ENCODE measurements at places on chromosomes 3 and 15. TPM values are rescaled to one million over a fixed set of nuclear protein-coding genes. Genes with fewer than 3 reads are reported as not detected.

- no peak for DNase-seq
Measured at GRCh38 chr3:138513090-138513843, 78.9 kb downstream of the ESYT3 start.

PLA2G4B gene
- polyA plus RNA-seq, result 32.3 TPM

GRCh38 chr3:10322352-10322710 lies 1.4 kb upstream of the SEC13 start:
- DNase-seq, result no peak

DNAJA4 gene
- 4.9 TPM for polyA plus RNA-seq

GRCh38 chr3:106635271-106635670 lies 742.0 kb upstream of the CCDC54 start:
- peak; percentile 77 for DNase-seq

GRCh38 chr3:157103280-157103679 lies 56.7 kb downstream of the CCNL1 start:
- no peak for DNase-seq

TIMP4 gene
- not detected for polyA plus RNA-seq

- peak; percentile 66 for DNase-seq
Measured at GRCh38 chr3:21912711-21913110, 161.7 kb upstream of the ZNF385D start.

DNA sequence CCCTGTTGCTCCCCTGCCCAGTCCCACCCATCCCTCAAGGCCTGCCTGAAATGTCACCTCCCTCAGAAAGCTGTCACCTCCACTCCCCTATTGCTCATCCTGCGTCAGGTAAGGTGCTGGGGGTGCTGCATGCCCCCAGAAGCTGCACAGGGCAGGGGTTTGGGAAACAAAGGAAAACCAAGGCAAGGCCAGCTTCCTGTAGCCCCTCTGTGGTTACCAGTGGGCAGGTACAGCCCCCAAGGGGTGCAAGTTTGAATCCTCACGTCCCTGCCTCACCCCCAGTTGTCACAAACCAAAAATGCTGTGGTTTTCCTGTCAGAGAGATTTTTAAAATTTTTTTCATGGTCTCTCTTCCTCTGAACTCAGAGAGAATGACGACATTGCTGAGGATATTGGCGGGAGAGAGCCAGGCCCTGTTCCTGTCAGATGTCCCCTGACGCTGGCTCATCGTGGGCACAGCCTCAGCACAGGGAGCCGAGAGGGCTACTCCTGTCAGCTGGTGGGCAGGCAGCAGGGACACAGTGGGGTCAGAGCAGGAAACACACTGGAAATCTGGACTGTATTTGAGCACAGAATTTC lies 27.0 kb downstream of the PSTPIP1 start:
- peak; percentile 68 for DNase-seq

CACNA2D2 gene
- polyA plus RNA-seq, result 5.4 TPM

DNA sequence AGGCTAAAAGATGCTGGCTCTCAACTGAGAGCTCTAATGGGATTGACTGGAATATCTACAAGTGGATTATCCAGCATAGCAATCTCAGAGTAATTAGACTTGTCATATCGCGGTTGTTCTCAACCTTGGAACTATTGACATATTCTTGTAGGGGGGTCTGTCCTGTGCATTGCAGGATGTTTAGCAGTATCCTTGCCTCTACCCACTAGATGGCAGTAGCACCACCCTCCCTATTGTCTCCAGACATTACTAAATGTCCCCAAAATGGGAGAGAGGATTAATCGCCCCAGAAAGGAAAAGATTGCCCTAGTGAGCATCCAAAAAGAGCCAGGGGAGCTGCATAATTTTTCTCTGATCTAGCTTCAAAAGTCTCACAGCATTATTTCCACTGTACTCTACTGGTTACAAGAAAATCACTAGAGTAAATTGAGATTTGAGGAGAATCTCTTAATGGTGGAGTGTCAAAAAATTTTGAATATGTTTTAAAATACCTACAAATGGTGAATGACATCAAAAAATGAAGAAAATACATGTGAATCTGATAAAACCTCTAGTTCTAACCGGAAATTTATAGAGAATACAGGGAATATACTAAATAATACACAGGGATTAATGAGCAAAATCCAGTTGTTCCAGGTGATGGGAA lies 388.2 kb upstream of the AGTR1 start:
- DNase-seq, result peak; percentile 58

DHX36 gene
- 24.8 TPM for polyA plus RNA-seq

DNA sequence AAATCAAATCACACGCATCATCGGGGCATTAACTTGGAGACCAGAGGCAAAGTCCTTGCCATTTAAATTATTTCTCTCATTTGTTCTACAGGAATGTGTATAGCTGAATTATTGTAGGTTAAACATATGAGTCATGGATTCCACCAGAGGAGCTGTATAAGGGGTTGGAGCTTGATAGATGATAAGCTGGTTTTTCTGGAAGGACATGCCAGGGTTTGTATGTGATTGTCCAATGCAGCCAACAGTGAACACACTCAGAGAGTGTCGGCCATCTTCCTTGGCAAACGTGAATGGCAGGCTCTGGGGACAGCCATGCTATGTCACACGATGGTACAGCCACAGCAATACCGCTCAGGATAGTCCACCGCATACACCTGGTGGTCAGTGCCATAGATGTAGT lies 25.1 kb downstream of the SSUH2 start:
- no peak for DNase-seq

DNA sequence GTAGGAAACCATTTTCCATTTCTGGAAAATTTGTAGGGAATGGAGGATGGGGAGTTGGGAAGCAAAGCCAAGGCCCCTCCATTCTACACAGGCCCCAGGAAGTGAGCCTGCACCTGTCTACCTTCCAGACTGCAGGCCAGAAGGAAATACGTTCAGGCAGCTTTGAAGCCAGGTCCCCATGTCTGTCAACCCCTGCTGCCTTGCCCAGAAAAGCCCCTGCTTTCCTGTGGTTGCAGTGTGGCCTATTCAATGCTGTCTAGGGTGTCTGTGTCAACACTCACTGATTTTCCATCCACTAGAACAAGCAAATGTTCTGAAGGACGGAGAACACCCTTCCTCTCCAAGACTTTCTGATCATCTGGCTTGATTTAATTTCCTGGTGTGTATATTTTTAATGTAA lies 281.9 kb downstream of the TLE3 start:
- DNase-seq, result no peak

- no peak for DNase-seq
Measured at GRCh38 chr3:23479026-23479425, 275.9 kb downstream of the UBE2E2 start.

- no peak for DNase-seq
Measured at GRCh38 chr3:30292192-30292893, 314.1 kb upstream of the TGFBR2 start.

- no peak for DNase-seq
Measured at GRCh38 chr3:126341755-126342150, 15.5 kb downstream of the KLF15 start.

- no peak for DNase-seq
Measured at GRCh38 chr3:128823631-128824030, 55.8 kb upstream of the ACAD9 start.

- DNase-seq, result no peak
Measured at GRCh38 chr3:8283193-8283592, 218.4 kb upstream of the LMCD1 start.

MKRN3 gene
- polyA plus RNA-seq, result not detected

ITIH1 gene
- 0.20 TPM for polyA plus RNA-seq

SERPINI2 gene
- not detected for polyA plus RNA-seq

DNA sequence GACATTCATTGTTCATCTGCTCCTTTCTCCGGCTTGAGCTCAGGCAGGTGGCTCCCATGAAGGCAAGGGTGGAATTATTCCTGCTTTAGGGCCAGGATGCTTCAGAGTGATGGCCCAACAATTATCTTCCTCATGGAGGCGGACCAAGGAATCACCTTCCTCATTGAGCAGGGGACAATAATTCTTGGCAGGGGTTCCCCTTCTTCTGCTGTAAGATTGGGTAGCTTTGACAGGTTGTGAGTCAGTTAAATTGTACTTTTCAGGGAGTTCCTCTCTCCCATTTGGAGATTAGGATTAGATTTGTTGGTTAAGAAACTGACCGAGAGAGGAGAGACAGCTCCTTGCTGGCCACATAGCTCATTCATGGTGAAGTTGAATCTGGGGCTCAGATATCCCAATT lies 31.4 kb upstream of the CD47 start:
- DNase-seq, result no peak

DNA sequence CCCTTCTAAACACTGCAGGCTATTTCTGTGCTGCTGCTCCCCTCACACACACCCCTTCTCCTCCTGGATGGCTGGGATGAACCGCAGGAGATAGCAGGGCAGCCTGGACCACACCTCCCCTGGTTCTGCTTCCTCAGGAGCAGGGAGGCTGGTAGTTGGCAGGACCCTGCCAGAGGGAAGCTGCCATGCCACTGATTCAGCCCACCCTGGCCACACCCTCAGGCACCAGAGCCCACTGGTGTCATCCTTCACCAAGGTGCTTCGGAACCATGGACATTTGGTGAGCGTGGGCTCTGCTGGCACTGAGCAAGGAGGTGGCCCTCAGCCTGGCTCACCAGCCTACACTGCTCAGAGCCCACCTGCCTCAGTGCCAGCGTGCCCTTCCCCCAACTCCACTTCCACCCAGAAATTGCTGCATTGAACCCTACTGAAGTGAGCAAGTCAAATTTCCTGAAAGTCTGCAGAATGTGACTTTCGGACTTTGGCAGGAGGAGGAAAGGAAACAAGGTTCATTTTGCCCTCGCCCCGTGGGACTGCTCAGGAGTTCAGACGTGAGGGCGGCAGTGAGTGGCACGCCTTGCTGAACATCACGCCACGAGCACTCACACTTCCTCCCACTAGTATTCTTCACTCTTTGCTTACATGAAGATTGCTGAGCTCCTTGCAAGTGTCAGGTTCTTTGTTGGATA lies 26.3 kb downstream of the BMF start:
- no peak for DNase-seq

GRCh38 chr3:107772016-107772415 lies 249.3 kb downstream of the BBX start:
- no peak for DNase-seq

- peak; percentile 88 for DNase-seq
Measured at GRCh38 chr15:73972984-73973682, 19.0 kb downstream of the STOML1 start.

DNA sequence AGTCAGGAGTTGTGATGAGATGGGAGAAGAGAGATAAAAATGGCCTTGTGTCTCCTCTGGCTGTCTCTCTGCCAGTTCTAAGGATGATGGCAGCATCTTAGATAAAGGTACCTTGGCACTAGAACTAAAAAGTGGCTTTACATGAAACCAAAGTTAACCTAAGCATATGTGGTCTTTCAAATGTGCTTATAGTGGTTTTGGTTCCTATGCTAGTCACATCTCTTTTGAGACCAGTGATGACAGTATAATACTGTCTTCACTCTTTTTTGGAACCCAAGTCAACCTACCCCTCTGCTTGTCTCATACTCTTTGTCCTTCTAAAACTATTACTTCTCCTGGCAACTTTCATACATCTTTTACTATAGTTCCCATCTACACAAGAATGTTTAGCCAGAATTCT lies 142.2 kb upstream of the SATB1 start:
- DNase-seq, result no peak

GPD1L gene
- 22.1 TPM for polyA plus RNA-seq

DNA sequence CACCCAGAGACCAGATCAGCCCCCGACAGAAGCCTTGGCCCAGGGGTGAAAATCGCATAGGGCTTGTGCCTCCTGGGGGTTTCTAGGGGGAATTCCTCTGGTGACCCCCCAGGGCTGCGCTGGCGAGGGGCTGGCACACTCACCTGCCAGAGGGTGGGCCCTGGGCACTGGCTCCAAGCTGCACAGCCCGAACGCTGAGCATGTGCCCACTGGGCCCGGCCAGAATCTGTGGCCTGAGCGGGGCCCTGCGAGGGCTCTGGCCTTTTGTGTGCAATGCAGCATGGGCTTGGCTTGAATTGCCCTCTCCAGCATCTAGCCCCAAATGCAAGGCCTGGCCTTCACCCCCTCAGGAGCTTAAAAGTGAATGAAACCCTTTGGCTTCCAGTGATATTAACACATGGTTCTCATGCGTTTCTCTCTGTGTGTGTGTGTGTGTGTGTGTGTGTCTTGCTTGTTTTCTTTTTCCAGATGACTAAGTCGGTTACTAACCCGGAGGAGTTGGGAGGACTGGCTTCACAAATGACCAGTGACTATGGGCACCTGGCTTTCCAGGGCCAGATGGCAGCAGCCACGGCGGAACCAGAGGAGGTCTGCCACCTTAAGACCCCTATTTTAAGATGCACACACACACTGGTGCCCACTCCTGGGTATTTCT lies 259.1 kb upstream of the TPM1 start:
- peak; percentile 61 for DNase-seq

DNA sequence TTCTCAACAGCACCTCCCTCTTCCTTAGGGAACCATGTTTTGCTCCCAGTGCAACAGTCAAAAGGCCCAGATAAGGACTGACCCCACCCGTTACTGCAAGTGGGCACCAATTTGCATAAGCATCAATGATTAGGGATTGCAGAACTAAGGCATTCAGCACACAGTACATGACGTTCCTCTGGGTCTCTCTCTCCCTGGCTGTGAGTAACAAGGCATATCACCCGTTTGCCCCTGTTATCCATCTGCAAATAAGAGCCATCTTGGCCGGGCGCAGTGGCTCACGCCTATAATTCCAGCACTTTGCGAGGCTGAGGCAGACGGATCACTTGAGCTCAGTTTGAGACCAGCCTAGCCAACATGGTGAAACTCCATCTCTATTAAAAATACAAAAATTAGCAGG lies 18.8 kb downstream of the MAGI1 start:
- no peak for DNase-seq

BLM gene
- 2.6 TPM for polyA plus RNA-seq

- DNase-seq, result no peak
Measured at GRCh38 chr3:170564664-170565063, 21.2 kb downstream of the SLC7A14 start.

GRCh38 chr3:13579063-13579462 lies 30.1 kb downstream of the FBLN2 start:
- peak; percentile 84 for DNase-seq

- no peak for DNase-seq
Measured at GRCh38 chr3:72092778-72093177, 307.8 kb upstream of the PROK2 start.

DNA sequence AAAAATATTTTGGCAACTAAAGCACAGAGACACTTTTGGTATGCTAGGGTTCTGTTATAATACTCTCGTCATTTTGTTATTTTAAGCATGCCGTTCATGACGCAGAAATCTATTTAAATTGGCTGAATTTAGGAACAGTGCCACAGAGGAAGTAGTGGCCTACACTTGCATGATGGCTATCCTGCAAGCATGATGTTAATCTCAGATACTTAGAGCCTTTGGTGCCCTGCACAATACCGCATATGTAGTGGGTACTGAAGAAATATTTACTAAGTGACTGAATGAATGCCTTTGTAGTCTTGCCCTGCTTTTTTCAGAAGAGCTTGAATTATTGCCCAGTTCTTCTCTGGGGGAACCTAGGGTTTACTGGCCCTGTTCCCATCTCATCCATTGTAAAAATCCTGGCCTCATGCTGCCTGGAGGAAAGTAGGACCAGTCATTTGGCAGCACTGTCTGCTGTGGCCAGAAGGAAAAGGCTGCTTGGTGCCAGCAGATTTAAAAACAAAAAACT lies 79.0 kb downstream of the SERPINI1 start:
- no peak for DNase-seq

TAGLN3 gene
- 1.6 TPM for polyA plus RNA-seq

DNA sequence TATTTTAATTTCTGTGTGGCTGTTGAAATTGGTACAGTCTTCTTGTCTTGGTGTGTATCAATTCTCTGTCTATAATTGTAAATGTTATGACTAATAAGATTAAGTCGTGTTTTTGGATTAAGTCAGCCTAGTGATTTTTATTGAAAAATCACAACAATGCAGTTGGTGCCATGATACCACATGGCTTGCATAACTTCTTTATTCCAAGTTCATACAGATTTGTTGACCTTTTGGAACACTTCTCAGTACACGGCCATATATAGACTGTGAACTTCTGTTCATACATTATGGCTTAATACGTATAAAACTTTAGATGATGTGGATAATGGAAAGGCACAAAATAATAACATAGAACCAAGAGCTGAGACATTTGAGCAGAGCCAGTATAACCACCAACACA lies 121.2 kb upstream of the NAALADL2 start:
- no peak for DNase-seq

Measured in cardiac muscle cell (in vitro differentiated cells and primary cell).